ENCODE measurements at places on chromosomes 4 and X. TPM values are rescaled to one million over a fixed set of nuclear protein-coding genes. Genes with fewer than 3 reads are reported as not detected.

Gene ATP2B3
- 0.19 TPM for total RNA-seq

Gene HERC6
- 6.9 TPM for total RNA-seq

Gene CXCL13
- total RNA-seq = not detected

Gene SYNPO2
- 393 TPM for total RNA-seq

Gene SLC25A4
- 72.6 TPM for total RNA-seq

Gene PSAPL1
- total RNA-seq = not detected

Gene TAF9B
- total RNA-seq = 19.0 TPM

Gene L1CAM
- 11.6 TPM for total RNA-seq

Gene RHOXF1
- total RNA-seq = not detected

Gene GPR143
- total RNA-seq = not detected

DNA sequence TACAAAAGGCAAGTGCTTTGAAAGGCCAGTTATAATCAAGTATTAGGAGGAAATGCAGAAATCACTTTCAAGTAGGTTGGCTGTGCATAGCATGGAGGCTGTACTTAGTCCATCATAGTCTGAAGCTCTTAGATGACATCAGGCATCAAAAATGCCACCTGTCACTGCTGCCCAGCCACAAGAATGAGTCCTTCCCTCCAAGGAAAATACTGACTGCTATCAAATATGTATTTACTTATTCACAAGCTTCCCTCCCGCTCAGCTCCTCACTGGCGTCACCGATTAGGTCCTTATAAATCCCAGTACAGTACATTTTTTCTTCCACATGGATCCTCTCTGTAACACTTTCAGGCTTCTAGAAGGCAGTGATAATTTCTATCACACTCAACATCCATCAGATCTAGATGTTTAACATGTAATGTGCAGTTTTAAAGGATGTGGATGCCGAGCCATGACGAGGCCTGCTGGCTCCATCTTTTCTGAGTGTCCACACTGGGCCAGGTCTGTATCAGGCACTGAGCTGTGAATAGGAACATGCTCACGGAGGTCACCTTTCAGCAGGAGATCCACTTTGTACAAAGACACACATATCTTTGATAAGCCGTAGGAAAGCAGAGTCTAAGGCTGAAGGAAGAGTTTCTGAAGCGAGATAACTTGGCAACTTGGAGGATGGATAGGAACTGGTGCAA is 121.9 kb downstream of the PALLD start:
- DNase-seq = peak; percentile 59

- DNase-seq = no peak
Observed at GRCh38 chr4:133938061-133938460, 263.5 kb downstream of the PABPC4L start.

DNA sequence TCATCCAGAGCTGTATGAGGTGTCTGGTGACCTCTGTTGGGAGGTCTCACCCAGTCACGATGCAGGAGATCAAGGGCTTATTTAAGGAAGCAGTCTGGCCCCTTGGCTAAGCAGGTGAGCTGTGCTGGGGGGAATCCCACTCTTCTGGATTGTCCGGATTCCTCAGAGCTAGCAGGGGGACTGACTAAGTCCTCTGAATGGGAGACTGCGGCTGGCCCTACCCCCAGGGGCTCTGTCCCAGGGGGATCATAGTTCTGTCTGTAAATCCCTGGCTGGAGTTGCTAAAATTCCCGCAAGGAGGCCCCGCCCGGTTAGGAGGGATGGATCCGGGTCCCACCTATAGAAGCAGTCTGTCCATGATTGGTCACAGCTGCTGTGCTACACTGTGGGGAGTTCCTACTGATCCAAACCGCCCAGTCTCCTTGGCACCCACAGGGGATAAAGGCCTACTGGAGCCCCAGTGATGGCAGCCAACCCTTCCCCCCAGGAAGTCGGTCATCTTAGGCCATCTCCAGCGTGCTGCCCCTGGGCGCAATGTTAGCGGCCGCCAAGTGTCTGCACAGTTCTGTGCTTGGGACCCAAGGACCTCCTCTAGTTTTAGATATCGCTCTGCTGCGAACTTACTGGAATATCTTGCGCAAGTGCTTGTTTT is 118.2 kb upstream of the KLF8 start:
- no peak for DNase-seq

DNA sequence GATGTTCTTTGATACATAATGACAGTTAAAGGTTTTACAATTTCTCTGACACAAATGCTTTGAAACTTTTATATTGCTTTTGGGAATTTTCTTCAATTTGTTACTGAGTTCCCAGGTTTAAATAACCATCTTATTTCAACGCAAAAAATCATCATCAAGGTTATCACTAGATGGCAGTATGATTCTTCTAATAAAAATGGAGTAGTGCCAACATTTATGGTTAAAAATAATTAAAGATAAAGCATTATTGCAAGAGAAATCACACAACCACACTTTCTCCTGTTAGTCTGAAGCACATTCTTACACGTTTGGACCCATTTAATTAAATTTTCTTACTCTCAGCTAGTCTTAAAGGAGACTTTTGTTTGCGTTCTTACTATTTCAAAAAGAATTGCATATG is 611.3 kb upstream of the CPXCR1 start:
- no peak for DNase-seq

DNA sequence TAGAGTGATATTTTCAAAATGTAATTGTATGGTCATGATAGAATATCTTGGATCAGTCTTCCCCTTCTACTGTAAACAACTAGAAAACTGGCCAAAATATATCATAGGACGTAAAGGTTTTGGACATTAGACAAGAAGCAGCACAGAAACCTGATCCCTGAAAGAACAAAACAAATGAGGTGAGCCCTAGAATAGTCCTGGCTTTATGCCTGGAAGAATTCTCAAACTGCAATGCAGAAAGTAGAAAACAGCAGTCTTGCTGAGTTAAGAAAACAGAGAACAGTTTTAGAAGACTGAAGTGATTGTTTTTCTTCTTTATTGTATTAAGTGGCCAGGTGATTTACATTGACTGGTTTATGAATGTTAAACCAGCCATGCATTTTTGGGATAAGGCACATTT is 19.5 kb downstream of the NSUN7 start:
- DNase-seq = no peak

GRCh38 chr4:154361450-154361849 is 130.1 kb downstream of the DCHS2 start:
- no peak for DNase-seq

DNA sequence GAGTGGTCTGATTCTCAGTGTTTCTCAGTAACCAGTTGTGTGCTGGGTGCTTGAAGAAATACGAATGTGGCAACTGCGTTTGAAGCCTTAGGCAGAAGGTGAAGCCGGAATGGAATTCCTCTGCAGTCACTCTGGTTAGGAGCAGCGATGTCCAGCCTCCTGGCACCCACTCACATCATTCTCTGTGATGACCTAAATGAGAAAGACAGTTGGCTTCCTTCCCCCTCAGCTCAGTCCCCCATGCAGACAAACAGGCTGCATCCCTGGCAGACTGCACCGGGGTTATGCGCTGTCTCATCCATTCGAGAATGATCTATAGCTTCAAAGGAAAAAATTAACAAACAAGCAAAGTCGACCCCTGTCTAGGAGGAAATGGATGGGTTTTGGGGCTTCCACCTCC is 170.1 kb upstream of the SCML1 start:
- DNase-seq = no peak

DNA sequence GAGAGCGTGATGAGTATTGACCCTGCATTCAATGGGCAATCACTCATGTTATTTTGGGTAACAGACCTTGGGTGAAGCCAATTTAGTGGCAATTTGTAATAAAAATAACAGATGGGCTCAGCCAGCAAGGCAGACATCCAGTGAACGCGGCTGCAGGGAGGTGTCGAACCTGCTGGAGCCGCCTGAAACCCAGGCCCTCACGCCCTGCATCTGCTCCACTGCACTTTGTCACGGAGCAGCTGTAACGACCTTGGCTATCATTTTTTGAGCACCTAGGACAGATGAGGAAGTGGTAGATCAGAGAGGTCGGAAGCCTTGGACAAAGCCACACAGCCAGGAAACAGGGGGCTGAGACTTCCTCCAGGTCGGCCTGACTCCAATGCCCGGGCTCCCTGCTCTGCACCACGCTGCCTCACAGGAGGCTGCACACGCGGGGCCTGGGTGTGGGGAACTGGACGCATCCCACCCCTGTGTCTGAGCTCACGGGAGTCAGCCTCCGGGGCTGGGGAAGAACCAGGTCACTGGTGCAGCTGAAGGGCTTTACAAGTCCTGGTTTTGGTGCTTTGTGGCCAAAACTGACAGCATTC is 19.4 kb downstream of the HMX1 start:
- peak; percentile 26 for DNase-seq

- no peak for DNase-seq
Observed at GRCh38 chr4:22514481-22514880, 1.4 kb downstream of the ADGRA3 start.

- no peak for DNase-seq
Observed at GRCh38 chr4:143291314-143291713, 45.4 kb upstream of the GAB1 start.

- DNase-seq = no peak
Observed at GRCh38 chrX:20519826-20520225, 253.1 kb upstream of the RPS6KA3 start.

DNA sequence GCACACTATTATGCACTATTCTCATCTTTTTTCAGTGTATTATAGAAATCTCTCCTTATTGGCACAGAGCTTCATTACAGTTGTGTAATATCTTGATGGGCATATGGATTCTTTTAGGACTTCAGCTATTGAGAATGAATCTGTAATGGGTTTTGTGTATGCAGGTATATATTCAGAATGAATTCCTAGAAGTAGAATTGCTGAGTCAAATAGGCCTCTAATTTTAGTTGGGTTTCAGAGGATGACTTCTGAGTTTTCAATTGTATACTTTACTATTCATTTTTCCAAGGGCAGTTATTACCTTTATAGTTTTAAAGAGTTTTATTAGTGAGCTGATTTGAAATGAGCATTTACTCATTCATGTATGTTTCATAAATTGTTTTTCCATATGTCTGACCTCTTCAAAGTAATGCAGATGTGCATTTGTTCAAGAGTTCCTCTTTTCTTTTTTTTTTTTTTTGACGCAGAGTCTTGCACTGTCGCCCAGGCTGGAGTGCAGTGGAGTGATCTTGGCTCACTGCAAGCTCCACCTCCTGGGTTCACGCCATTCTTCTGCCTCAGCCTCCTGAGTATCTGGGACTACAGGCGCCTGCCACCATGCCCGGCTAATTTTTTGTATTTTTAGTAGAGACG is 19.5 kb downstream of the CASP6 start:
- DNase-seq = no peak

DNA sequence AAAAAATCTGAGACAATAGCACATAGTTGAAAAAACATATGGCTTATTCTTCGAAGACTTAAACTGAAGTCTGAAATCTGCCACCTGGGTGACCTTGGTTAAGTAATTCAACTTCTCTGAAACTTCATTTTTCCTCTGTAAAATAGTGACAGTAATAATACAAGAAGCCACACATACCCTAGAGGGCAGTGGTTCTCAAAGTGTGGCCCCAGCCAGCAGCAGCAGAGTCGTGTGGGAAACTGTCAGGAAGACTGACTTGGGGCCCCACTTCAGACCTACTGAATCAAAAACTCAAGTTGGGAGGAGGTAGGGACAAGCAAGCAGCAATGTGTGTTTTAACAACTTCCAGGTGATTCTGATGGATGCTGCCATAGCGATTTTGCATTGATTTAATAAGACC is 249.9 kb downstream of the HNRNPD start:
- DNase-seq = no peak

- DNase-seq = no peak
Observed at GRCh38 chrX:120294651-120295050, 16.6 kb downstream of the TMEM255A start.

- DNase-seq = no peak
Observed at GRCh38 chr4:29680644-29681043, 1039.5 kb upstream of the PCDH7 start.

DNA sequence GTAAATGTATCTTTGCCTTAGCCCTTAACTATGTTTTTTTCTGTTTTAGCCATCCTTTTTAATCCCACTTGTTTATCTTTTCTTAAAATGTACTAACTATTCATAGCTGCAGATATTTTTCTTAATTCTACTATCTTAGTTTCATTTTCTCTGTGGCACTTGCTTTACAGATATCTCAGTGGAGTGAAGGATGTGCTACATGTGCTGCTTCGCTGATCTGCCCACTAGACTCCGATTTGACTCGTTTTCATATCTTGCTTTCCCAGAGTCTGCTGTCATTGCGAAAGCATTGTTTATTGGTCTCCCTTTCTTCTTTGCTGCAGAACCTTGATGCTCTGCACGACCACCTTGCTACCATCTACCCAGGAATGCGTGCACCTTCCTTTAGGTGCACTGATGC is 30.6 kb downstream of the GUCY1B1 start:
- DNase-seq = no peak
